ENCODE measurements at places on chromosomes 3 and 15.

- ATAC-seq, result peak; percentile 41
These were observed 16.5 kb upstream of the RGMA start for GRCh38 chr15:93105485-93105884.

DNA sequence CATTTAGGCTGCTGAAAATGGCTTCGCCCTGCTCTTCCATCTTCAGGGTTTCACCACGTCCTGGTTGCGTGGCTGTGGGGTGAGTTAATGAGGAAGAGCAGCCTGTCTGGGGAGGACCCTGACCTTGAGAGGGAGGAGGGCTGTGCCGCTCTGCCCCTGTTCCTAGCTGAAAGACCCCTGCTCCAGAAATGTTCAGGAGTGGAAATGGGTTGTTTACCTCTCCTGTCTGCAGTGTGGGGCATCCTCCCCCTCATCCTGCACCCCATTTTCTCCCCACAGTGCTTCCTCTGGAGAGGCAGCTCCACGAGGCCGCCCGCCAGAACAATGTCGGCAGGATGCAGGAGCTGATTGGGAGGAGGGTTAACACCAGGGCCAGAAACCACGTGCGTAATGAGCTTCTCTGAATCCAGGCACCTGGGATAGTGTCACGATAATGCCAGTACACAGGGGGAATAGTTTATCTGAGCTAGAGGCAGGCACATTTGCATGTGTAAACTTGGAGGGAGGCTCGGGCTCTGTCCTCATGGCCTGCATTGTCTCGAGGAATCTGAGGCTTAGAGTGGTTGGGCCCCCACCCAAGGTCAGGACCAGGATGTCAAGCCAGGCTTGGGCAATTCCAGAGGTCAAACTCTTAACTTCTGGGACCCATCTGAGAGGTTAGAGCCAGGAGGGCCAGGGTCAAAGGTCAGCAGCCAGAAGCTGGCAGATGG lies 4.0 kb downstream of the ANKDD1A start:
- no peak for ATAC-seq

GRCh38 chr3:13495921-13496723 lies 16.0 kb downstream of the HDAC11 start:
- ATAC-seq, result peak; percentile 92

GRCh38 chr3:61701011-61701410 lies 139.6 kb downstream of the PTPRG start:
- peak; percentile 64 for ATAC-seq

GRCh38 chr15:95450413-95450812 lies 880.1 kb upstream of the NR2F2 start:
- ATAC-seq, result no peak

DNA sequence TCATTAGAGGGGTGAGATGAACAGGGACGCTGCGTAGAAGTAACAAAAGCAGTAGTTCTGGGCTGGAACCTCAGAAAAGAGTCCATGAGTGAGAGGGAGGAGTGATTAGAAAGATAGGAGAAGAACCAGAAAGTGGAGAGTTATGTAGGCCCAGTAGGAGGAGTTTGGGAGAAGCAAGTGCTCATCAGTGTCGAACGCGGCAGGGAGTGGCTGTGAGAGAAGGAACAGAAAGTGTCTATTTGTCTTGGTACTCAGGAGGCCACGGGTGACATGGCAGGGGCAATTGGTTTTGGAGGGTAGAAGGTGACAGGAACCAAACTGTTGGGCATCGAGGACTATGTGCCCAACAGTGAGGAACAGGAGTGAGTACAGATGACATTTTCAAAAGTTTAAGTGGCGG lies 1.3 kb upstream of the INSYN1 start:
- no peak for ATAC-seq

DNA sequence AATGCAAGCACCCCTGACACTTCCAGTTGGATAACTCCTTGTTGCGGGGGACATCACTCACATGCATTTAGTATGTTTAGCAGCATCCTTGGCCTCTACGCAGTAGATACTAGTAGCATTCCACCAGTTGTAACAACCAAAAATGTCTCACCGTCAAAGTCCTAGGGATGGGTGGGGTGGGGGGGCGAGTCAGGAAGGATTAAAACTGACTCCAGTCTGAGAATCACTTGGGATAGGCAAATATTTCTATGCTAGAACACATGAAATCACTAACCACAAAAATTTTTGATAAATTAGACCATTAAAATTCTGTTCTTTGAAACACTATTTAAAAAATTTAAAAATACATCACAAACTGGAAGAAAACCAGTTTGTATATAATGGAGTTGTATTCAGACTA lies 18.0 kb downstream of the ICE2 start:
- no peak for ATAC-seq

- no peak for ATAC-seq
These were observed 364.1 kb downstream of the CGGBP1 start for GRCh38 chr3:87694678-87695077.

DNA sequence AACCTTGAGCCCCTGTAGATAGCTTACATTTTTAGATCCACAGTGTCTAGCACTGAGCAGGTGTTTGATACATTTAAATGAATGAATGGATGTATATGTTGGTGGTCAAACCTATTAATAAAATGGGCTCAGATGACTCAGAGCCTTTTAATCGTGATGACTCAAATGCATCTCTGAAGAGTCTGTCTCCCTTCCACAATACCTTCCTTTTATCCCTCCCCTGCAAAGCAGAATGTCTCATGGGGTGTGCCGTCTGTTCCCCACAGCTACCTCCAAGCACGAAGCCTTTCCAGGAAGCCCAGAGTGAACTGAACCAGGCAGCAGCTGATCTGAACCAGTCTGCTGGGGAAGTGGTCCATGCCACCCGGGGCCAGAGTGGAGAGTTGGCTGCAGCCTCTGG lies 303.5 kb upstream of the TPM1 start:
- no peak for ATAC-seq

- peak; percentile 2 for ATAC-seq
These were observed 1.2 kb downstream of the KLF13 start for GRCh38 chr15:31327669-31328427.

- no peak for ATAC-seq
These were observed 35.0 kb upstream of the ARID3B start for GRCh38 chr15:74505837-74506514.

DNA sequence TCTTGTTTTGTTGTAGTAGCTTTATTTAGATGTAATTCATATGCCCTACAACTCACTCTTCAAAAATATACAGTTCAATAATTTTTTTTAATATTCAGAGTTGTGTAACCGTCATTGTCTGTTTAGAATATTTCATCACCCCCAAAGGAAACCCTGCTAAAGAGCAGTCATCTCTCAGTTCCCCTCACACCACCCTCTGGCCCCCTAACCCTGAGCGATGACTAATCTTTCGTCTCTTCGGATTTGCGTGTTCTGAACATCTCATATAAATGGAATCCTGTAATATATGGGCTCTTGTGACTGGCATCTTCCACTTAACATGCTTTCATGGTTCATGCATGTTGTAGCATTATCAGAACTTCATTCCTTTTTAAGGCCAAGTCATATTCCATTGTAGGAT lies 183.8 kb downstream of the ATG7 start:
- no peak for ATAC-seq

- ATAC-seq, result no peak
These were observed 285.0 kb upstream of the ADAMTS9 start for GRCh38 chr3:64972793-64973192.

DNA sequence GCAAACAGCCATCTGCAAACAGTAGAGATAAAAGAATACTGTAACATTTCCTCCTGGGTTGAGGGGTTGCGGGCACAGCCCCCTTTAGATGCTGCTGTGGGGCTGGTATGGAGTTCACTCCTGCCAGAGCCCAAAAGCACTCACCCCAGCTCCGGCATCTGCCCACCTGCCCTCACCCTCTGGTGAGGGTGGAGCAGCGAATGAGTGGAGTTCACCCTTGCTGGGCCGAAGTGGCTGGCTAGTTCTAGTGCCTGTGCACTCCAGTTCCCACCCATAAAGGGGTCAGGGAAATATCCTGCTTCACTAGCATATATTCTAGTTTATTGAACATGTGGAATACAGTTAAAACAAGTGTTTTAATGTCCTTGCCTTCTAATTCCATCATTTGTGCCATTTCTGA lies 209.7 kb upstream of the SGO1 start:
- ATAC-seq, result no peak

DNA sequence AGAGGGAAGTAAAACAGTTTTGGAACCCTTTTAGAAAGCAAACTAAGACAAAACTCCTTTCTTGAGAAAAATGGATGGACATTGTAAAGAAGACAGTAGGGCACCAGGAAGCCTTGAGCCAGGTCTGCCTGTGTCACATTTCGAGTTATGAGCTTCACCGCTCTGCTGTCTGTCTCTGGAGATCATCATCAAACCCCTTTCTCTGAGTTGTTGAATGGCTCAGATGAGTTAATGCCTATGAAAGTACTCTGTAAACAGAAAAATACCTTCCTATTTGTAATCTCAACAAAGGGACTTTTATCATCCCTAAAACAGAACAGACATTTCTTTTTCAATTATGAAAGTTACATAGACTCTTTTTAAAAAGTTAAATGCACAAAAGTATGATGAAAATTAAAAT lies 145.8 kb downstream of the LPP start:
- ATAC-seq, result no peak

- ATAC-seq, result no peak
These were observed 15.2 kb downstream of the CSRNP1 start for GRCh38 chr3:39137991-39138803.

DNA sequence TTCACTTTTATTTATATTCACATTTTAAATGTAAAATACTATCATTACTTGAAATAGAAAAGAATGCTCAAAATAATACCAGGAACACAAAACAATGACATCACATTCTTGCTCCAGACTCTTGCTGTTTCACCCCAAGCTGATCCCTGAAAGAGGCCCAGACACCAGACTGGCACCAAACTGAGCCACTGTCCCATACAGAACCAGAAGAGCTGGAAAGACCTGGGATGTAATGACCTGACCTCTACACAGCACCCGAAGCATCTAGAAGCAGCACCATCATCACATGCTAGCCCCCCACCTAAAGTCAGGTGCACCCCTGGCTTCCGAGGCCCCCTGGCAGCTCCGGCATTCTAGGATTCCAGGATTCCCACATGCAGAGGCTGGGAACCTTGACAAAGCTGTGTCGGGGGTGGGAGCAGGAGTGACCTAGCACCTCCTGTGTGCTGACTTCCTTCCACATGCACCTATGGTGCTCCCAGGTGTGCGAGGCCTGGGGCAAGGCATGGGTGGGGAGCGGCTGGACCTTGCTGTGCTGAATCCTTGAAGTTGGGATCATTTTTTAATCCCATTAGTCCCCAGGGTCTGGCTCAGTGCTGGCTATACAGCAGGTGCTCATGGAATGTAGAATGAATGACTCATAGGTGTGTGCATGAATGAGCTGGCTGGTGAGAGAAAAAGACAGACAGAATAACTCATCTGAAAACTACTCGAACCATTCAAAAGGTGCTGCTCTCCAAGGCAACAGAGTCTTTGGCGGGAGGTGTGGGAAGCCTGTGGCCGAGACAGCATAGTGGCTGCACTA lies 144.7 kb upstream of the IQSEC1 start:
- ATAC-seq, result peak; percentile 90

- ATAC-seq, result peak; percentile 56
These were observed 50.6 kb upstream of the AKAP13 start for GRCh38 chr15:85329561-85330422.

DNA sequence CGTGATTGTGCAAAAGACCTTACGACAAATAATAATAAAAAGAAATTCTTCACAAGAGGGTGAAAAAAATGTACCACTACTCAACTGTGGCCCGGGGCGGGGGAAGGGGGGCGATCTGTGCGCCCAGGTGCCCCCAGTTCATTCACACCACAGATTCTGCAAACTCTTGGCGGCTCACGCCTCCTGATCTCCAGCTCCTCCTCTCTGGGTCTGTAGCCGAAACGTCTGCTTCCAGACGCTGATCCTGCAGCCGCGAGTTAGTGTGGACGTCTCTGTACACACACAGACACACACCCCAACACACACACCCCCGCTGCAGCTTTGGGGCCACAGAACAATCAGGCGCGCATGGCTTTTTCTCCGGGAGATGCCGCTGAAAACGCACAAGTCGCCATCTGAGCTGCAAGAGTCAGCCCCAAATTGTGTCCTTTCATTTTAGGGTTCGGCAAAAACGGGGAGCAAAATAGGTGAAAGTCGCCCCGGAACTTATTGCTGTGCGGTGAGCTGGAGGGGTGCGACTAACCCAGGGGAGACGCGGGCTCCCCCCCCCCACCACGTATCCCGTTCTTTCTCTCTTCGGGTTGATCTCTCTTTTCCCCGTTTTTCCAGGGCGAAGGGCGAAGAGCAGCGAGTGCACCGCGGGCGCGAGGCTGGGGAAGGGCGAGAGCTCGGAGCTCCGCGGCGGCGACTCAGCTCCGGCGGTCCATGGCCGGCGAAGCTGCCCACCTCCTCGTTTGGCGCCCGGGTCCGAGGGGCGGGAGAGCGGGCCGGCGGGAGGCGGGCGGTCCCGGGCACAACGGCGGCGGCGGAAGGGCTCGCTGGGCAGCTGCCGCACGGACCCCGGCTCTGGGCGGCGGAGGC lies 505 bp upstream of the WNT5A start:
- ATAC-seq, result peak; percentile 26

GRCh38 chr3:138797508-138798038 lies 37.2 kb downstream of the PIK3CB start:
- no peak for ATAC-seq

- ATAC-seq, result no peak
These were observed 8.3 kb downstream of the TADA3 start for GRCh38 chr3:9783954-9784353.

GRCh38 chr15:90837094-90837493 lies 31.3 kb upstream of the FURIN start:
- no peak for ATAC-seq

GRCh38 chr3:70989174-70989573 lies 594.4 kb downstream of the FOXP1 start:
- ATAC-seq, result peak; percentile 86

DNA sequence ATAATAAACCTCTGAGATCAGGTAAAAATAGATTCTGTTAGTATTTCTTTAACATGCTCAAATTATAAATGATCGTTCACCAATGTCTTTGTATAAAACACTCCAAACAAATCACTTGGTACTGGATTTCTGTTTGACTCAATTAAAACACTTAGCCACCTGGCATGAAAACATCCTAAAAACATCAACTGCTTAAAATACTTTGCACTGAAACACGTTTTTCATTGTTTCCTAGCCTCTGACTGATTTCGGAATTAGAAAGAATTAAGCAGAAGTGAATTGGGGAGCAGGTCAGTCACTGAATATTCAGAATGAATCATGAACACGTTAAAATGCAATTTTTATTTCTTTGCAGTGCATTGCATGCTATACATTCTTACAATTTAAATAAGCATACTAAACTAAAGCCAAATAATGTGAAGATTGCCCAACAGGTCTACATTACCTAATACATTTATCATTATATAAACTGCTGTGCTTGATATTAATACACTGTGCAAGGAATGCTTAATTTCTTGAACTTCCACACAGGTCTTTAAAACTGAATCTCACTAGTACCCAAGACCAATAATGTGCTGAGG lies 1.6 kb downstream of the THRB start:
- no peak for ATAC-seq

GRCh38 chr3:17339132-17339575 lies 403.3 kb downstream of the TBC1D5 start:
- ATAC-seq, result no peak

- ATAC-seq, result no peak
These were observed 760 bp downstream of the FANCI start for GRCh38 chr15:89244574-89244903.

- ATAC-seq, result no peak
These were observed 12.8 kb upstream of the RFT1 start for GRCh38 chr3:53142986-53143385.

All from motor neuron (in vitro differentiated cells).